Stimulated activated naive CD8-positive, alpha-beta T cell treated with anti-CD3 and anti-CD28 coated beads, Interleukin-15, Interleukin-2, amounts not matched to agents 100 U/mL and 50 U/mL, for 24 hours (primary cell): ENCODE measurements at places on chromosomes 12 and 14.

DNA sequence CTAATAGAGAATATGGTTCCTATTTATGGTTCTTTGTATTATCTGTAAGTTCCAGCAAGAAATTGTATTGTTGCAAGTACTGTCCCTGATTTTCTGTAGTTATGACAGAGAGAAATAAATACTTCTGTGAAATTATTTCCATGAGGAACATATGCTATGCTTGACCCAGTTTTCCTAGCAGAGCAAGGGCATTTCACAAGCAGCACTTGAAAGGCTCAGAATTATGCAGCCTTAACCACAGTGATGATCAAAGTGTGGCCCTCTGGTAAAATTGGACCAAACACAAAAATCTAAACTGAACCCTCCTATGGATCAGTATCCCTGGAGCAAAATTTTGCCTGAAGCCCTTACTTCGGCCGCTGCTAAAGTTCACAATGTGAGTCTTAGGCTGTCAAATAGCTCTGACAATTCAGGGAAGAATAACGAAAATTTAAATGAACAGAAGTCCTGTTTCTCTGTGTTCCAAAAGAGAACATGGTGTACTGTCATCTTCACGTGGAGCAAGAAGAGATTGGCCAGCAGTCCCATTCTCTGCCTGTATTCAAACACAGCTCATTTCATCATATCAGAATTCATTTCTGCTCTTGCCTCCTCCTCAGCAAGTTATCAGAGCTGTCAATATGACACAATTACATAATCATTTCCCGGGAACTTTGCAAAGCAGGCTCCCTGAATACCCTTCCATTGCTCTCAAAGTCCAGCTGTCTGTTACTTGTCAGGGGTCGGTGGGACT is 471.9 kb downstream of the RPS29 start:
- no peak for DNase-seq

DNA sequence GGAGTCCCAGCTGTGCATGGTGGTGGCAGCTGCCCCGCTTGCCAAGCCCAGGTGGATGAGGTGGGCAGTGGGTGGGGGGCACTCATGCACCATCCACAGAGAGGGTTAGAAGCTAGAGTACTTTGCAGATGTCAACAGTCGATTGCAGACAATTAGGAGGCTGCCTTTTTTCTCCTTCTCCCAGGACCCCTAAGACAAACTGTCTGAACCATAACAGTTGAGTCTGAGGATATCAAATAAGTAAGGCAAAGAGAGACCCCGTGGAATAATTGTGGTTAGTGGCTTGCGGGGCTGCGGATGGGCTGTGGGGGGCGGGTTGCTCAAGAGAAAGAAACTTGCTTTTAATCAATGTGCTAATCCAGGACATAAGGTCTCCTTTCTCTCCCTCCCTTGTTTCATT is 926.2 kb downstream of the VRK1 start:
- DNase-seq: no peak

- DNase-seq: no peak
These were observed 530.1 kb downstream of the NRXN3 start for GRCh38 chr14:78700236-78700635.

- DNase-seq: no peak
These were observed 211.4 kb downstream of the CCDC59 start for GRCh38 chr12:82146740-82147139.

- DNase-seq: peak; percentile 48
These were observed 26.4 kb downstream of the TESPA1 start for GRCh38 chr12:54958048-54958658.

GRCh38 chr14:90830931-90831701 is 14.9 kb upstream of the TTC7B start:
- no peak for DNase-seq

GRCh38 chr12:87801860-87802720 is 227.1 kb downstream of the C12orf50 start:
- no peak for DNase-seq

- DNase-seq: no peak
These were observed 29.8 kb downstream of the FIGNL2 start for GRCh38 chr12:51818566-51819300.

DNA sequence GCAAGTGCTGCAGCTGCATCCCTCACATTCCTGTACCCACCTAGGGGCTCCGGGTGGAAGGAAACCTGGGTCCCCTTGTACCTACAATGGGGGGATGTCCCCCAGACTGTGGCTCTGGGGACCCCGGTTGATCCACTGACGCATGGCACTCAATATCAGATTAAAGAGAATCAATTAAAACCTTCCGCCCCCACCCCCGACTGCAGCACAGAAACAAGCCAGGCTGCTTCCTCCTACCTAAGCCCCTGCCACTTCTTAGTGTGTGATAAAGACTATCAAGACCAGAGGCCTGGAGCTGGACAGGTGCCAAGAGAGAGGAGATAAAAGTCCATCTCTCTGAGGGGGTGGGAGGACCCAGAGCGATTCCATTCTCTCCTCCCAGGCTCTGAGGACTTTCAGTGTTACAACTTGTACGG is 28.2 kb upstream of the RPLP0 start:
- DNase-seq: no peak

GRCh38 chr12:106767954-106768822 is 6.3 kb upstream of the RIC8B start:
- no peak for DNase-seq

- no peak for DNase-seq
These were observed 274.9 kb upstream of the MGAT4C start for GRCh38 chr12:86530996-86531655.

GRCh38 chr12:102685172-102685571 is 204.8 kb upstream of the IGF1 start:
- DNase-seq: no peak

GRCh38 chr12:89200217-89200616 is 152.1 kb downstream of the DUSP6 start:
- DNase-seq: no peak

DNA sequence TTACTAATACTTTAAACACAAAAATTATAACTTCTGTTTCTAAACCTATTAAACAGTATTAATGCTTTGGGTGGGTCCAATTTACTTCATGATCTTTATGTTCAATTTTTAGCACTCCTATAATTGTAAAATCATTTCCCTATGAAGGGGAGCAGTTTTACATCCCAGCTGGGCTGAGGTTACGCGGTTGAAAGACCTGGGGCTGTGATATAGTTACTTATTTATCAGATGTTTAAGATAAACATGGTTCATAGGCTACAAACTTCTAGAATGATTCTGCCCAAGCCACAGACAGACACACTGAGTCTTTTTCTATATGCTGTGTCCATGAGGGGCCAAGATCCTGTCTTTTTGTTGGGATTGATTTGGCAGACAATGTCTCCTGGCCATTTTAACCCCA is 44.4 kb downstream of the DYRK2 start:
- no peak for DNase-seq

DNA sequence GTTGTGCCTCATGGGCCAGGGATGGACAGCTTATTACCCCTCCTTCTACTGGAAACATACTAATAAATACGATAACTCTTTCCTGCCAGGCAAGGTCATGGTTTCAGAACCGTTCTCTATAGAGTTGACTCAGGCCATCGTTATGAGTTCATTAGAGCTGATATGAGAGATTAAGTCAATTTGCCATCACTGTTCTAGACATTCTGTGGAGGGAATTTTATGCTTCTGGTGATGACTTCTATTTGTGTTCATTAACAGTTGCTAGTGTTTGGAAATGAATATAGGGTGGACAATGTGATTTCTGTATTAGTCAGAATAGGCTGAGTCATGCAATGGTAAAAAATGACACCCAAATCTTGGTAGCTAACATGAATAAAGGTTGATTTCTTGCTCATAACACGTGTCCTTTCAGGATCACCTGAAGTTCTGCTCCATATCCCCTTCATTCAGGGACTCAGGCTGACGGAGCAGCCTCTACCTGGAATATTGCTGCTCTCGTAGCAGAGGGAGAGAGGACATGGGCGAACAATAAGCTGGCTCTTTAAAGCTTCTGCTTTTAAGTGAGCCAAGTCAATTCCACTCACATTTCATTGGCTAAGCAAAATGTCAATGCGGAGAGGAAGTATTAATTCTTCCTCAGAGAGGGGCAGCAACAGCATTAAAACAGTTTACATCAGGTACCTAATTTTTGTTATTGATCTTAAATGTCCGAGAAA is 18.5 kb upstream of the TBPL2 start:
- DNase-seq: no peak

DNA sequence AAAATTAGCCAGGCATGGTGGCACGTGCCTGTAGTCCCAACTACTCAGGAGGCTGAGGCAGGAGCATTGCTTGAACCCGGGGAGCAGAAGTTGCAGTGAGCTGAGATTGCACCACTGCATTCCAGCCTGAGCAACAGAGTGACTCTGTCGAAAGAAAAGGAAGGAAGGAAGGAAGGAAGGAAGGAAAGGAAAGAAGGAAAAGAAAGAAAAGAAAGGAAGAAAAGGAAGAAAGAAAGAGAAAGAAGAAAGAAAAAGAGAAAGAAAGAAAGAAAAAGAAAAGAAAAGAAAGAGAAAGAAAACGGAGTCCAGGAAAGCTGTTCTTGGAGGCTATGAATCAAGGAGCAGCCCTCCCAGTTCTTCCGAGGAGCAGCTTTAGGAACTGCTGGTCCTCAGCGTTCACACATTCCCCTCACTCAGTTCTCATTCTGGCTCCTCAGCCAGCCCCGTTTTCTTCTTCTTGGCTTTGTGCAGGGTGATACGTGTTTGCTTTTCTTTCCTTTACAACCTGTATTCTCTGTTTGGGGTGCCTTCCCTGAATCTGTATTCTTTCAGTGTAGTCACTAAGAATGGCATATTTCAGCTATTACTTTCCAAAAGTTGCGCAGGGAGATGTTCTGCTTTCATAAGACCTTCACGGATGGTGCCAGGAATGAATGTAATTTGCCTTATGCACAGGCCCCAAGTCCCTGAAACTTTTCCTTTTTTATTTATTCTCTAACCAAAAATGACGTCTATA is 12.2 kb downstream of the FBXL14 start:
- DNase-seq: no peak

DNA sequence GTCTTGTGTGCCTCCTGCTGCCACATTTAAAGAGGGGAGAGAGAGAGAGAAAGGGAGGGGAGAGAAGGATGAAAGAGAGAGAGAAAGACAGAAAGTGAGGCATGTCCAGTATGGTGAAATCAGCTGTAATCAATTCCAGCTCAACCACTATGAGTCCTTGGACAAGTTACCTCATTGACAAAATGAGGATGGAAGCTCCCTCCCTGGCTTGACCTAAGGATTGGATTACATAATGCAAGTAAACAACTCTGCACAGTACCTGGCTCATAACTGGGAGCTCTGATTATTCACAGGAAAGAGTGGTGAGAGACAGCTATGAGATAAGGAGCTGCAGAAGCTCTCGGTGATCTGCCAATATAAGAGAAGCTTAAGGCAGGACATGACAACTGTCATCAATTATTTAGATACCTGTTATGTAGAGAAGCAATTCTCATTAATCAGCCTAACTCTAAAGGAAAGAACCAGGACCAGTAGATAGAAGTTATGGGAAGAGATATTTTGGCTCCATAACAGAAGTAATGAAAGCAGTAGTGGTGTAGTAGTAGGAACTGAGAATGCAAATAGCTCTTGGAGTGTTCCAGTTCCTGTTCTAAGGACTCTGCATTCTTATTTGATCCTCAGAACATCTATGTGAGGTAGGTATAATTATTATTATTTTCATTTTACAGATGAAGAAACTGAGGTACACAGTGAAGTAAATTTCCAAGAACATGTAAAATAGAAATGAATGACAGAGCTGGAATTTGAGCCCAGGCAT is 791.6 kb downstream of the DIO2 start:
- no peak for DNase-seq

GRCh38 chr14:54487771-54488170 is 1.0 kb downstream of the GMFB start:
- DNase-seq: no peak

DNA sequence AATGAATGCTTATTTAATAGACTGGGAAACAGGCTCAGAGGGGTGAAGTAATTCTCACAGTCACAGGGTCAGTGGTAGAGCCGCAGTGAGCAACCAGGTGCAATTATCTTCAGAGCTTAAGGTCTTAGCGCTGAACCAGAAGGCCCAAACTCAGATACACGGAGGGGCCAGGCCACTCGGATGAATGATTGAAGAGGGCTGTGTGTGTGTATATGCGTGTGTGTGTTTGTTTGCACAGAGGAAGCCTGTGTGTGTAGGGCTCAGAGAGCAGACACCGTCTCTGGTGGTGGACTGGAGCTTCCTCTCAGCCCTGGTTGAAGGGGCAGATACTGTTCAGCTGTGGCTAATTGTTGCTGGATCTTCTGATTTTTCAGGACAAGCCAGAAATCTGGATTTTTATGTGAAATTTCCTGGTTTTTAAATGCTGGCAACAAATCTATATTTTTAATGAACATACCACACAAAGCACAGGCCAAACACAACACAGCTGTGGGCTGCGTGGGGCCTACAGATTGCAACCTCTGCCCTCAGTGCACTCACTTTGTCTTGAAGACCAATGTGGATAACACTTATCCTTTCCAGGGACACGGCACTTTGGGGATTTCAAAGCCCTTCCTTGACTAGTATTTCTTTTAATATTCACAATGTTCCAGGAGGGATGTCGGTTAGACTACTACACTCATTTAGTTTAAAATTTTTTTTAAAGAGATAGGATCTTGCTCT is 94.5 kb upstream of the NRXN3 start:
- no peak for DNase-seq

DNA sequence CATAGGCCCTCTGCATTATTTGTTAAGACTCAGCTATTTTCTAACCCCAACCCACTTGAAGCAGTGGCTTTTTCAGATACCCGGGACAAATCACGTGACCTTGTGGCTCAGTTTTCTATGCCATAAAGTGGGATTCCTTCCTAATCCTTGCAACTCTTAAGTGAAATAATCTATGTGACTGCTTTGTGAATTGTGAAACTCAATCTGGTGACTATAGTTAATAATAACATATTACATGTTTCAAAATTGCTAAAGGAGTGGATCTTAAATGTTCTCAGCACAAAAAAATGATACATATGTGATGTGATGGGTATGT is 17.3 kb downstream of the EML1 start:
- no peak for DNase-seq

- no peak for DNase-seq
These were observed 89.4 kb downstream of the RPAP3 start for GRCh38 chr12:47616440-47616839.

- DNase-seq: no peak
These were observed 70.5 kb downstream of the BCL11B start for GRCh38 chr14:99201351-99202073.

DNA sequence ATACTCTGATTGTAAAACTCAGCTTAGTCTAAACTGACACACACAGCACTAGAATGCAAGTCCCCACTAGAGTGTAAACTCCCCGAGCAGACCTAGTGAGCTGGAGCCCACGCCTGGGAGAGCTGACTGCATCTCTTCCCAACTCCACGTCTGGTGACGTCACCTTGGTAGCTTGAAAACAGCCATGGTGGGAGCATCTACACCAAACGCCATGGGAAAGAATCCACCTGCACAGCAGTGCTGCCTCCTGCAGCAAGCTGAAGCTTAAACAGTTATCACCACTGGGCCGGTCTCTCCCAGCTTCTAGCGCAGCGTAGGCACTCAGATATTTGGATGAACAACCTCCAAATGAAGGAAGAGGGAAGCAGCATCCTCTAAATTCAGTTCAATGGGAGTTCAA is 4.3 kb upstream of the PAPLN start:
- no peak for DNase-seq

DNA sequence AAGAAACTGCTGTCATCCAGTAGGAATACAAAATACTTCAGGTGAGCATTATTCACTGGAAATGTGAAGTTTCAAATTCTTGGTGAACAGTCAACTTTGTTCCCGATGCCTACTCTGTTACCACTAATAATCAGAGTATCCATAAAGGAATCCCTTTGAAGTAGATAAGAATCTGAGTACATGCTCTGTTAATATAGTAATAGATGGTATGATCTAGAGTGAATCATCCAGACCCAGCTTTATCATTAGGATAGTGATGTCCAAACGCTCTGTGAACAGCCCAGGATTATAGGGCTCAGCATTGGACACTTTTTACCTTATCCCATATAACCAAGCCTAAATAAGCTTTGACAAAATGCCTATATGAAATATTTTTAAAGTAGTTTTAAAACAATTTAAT is 33.3 kb downstream of the PPP2R3C start:
- no peak for DNase-seq
